ENCODE measurements at places on chromosomes 3 and 15.
A peak's percentile ranks its signal among the peaks of the same experiment; 100 is the strongest.

GRCh38 chr3:127411083-127411727 is 123.4 kb upstream of the PRR20G start:
- H3K4me3 ChIP-seq: no peak overlapping the region
- no peaks in the 10 kb centered on the region for H3K36me3 ChIP-seq
- no peak for DNase-seq
- H3K4me1 ChIP-seq: no peaks in the 10 kb centered on the region
- H3K27me3 ChIP-seq: no peaks in the 10 kb centered on the region
- H3K27ac ChIP-seq: no peak overlapping the region

GRCh38 chr3:157134620-157135191 is 25.2 kb downstream of the CCNL1 start:
- H3K36me3 ChIP-seq: no peaks in the 10 kb centered on the region
- H3K4me1 ChIP-seq: peaks cover 47% of the 10 kb centered on the region
- peak overlapping the region; percentile 5 for H3K4me3 ChIP-seq
- peak overlapping the region; percentile 87 for H3K27ac ChIP-seq
- no peaks in the 10 kb centered on the region for H3K27me3 ChIP-seq

- H3K4me3 ChIP-seq: peak within 1 kb of the TSS; percentile 63
- DNase-seq: peak; percentile 65
- peaks cover 19% of the 10 kb centered on the region for H3K27me3 ChIP-seq
- no peak within 1 kb of the TSS for H3K27ac ChIP-seq
Measured at GRCh38 chr3:38649500-38650247, at the start of gene SCN5A. Gene SCN5A, minus strand, starts transcription at chr3:38649687. Its CDS starts 16,380 bp downstream, at chr3:38633307.

DNA sequence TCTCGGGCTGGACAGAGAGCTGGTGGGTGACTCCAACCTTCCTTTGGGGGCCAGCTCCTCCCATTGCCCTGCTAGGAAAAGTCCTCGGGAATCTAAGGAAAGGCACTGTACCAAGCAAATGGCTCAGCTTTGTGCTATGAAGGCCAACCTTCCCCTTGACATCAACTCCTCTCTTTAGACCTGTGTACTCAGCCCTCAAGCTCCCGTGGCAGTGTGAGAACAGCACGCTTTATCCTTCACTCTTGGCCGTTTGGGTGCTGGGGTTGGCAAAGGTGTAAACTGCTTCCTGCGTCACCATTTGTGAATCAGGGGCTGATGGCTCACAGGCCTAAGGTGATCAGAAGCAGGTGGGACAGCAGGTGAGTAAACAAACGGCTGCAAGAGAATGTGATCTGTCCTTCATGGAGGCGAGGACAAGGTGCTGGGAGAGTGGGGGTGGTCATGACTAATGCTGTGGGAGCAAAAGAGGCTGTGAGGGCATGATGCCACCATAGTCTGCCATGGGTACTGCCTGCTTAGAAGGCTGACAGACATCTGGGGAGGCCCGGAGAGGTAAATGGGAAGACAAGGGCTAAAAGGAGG is 165.2 kb upstream of the TPM1 start:
- no peak overlapping the region for H3K4me3 ChIP-seq
- no peak for DNase-seq
- H3K4me1 ChIP-seq: no peaks in the 10 kb centered on the region
- H3K36me3 ChIP-seq: no peaks in the 10 kb centered on the region
- no peak overlapping the region for H3K27ac ChIP-seq

- no peaks in the 10 kb centered on the region for H3K27me3 ChIP-seq
- H3K36me3 ChIP-seq: peaks cover 3% of the 10 kb centered on the region
- H3K27ac ChIP-seq: no peak overlapping the region
- DNase-seq: no peak
- no peak overlapping the region for H3K4me3 ChIP-seq
- H3K4me1 ChIP-seq: no peaks in the 10 kb centered on the region
Measured at GRCh38 chr15:101017093-101017754, 98.1 kb downstream of the LRRK1 start.

GRCh38 chr3:122947738-122948137 is 79.8 kb downstream of the SEMA5B start:
- H3K4me1 ChIP-seq: no peaks in the 10 kb centered on the region
- no peak overlapping the region for H3K27ac ChIP-seq
- no peak overlapping the region for H3K4me3 ChIP-seq
- DNase-seq: no peak
- no peaks in the 10 kb centered on the region for H3K27me3 ChIP-seq

- H3K4me1 ChIP-seq: no peaks in the 10 kb centered on the region
- H3K27me3 ChIP-seq: no peaks in the 10 kb centered on the region
- H3K36me3 ChIP-seq: peaks cover 9% of the 10 kb centered on the region
- no peak overlapping the region for H3K4me3 ChIP-seq
Measured at GRCh38 chr15:82820128-82820527, 10.7 kb downstream of the WHAMM start.

DNA sequence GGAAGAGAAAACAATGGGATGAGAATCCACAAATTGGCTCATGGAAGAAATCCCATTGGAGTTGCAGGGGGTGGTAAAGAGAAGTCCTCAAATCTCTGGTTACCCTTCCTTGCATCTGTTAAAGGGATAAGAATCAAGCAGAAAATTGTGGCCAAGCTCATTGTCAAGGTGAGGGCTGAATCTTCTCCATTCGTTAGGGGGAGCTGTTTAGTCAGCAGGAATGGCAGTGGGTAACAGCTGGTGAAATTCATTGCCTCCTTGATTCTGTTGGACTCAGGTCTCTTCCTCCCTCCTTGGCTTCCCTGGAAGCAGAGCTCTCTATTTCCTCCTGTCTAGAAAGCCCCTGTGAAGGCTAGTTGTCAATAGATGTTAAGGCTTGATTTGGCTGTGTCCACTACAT is 343.1 kb upstream of the SEMA6D start:
- no peaks in the 10 kb centered on the region for H3K27me3 ChIP-seq
- no peak for DNase-seq
- H3K4me3 ChIP-seq: no peak overlapping the region
- H3K36me3 ChIP-seq: no peaks in the 10 kb centered on the region
- H3K4me1 ChIP-seq: no peaks in the 10 kb centered on the region
- no peak overlapping the region for H3K27ac ChIP-seq

GRCh38 chr15:52738311-52738710 is 51.8 kb downstream of the ONECUT1 start:
- H3K4me3 ChIP-seq: no peak overlapping the region
- H3K27me3 ChIP-seq: no peaks in the 10 kb centered on the region
- H3K27ac ChIP-seq: no peak overlapping the region
- H3K4me1 ChIP-seq: peaks cover 11% of the 10 kb centered on the region
- H3K36me3 ChIP-seq: no peaks in the 10 kb centered on the region

- no peak for DNase-seq
- no peak overlapping the region for H3K4me3 ChIP-seq
- no peak overlapping the region for H3K27ac ChIP-seq
- no peaks in the 10 kb centered on the region for H3K36me3 ChIP-seq
- peaks cover 5% of the 10 kb centered on the region for H3K4me1 ChIP-seq
Measured at GRCh38 chr15:62079594-62079993, 12.8 kb downstream of the C2CD4A start.

- no peak overlapping the region for H3K4me3 ChIP-seq
- DNase-seq: peak; percentile 66
- H3K27ac ChIP-seq: no peak overlapping the region
- peaks cover 4% of the 10 kb centered on the region for H3K36me3 ChIP-seq
- no peaks in the 10 kb centered on the region for H3K27me3 ChIP-seq
- H3K4me1 ChIP-seq: no peaks in the 10 kb centered on the region
Measured at GRCh38 chr3:141913150-141913811, 36.8 kb downstream of the ATP1B3 start.

DNA sequence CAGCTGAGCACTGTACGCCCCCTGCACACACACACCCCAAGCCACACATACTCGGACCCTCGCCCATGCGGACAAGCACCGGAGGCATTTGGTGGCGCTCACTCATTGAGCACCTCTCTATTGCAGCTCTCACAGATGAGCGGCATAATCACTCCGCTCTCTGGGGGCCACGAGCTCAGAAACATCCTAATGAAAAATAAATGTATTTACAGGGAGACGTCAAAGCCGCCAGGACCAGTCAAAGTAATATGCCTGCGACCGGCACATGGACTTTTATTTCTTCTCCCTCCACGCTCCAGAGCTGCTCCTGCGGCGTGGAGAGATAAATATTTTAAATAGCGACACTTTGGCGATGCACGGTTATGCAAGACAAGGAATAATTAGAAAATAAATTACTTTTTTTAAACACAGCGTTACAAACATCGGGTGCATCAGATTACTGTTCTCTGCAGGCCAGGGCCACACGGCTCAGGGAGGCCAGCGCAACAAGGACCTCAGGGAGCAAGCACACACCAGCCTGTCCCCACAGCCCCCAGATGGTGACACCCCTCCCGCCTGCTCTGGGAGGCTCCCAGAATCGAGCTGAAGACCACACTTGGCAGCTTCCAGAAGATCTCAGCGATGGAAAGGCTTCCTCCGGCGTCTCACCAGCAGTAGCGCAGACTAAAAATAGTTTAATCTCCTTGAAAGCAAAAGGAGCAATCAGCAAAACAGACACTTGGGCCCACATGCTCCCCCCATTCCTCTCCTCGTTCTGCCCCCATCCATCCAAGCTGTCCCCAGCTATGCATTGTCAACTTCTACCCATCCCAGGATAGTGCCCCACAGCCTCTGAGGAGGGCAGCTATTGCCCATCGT is 48.0 kb downstream of the CACNA2D2 start:
- H3K36me3 ChIP-seq: no peaks in the 10 kb centered on the region
- no peak for DNase-seq
- peaks cover 70% of the 10 kb centered on the region for H3K27me3 ChIP-seq

DNA sequence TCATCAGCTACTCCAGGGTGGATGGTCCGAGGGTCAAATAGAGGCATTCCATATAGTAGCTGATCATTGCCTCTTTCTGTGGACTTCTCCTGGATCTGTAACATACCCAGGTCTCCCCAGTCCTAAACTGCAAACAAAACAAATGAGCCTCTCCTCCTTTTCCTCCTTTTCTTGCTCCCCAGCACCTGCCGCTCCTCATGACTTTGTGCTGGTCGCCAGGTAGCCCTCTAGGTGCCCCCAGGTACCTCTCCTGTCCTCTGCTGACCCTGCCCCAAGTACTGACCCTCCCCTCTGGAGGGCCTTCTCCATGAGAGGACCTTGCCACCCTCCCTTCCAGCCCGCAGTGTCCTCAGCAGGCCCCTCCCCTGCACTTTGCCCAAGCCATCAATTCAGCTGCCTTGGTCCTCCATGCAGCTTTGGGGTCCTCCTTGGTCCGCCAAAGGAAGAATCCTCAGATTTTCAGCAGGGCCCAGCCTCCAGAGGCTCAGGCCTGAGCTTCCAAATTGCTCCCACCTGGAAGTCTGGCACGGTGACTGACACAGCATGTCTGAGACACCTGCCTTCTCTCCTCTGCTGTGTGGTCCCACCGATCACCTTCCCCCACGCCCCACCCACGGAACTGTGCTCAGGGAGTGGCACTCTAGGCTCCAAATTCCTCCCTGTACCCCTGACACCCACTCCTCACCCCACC is 111.0 kb downstream of the LRRK1 start:
- H3K36me3 ChIP-seq: no peaks in the 10 kb centered on the region
- peaks cover 14% of the 10 kb centered on the region for H3K4me1 ChIP-seq
- no peaks in the 10 kb centered on the region for H3K27me3 ChIP-seq
- DNase-seq: no peak
